ENCODE measurements at places on chromosomes 3 and 15.

GRCh38 chr3:8652324-8652987 is 7.9 kb upstream of the SSUH2 start:
- no peak for DNase-seq

DNA sequence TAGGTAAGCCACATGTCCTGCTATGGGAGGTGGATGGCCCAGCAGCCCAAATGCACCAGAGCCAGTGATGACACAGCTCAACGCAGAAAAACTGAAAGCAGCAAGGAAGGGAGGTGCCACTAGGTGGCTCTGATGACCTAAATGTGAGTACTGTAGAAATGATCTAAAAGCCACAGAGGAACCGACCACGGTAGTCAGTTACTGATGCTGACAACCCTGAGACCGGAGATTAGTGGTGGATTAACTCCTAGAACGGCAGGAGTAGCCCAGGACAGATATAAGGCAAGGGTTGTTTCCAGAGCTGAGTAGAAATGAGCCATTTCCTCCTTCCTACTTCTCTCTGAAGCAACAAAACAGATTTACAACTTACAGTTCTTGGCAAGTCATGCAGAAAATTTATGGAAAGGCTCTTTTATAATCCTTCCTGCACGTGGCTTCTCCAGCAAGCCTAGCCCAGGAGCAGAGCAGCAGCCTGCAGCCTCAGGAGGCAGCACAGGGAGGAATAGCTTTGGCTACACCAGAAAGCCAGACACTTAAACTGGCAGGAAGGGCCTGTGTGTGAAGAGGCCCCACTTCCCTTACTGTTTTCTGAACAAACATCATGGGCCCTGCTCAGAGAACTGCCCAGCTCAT is 13.1 kb downstream of the FBXL22 start:
- DNase-seq = peak; percentile 79

DNA sequence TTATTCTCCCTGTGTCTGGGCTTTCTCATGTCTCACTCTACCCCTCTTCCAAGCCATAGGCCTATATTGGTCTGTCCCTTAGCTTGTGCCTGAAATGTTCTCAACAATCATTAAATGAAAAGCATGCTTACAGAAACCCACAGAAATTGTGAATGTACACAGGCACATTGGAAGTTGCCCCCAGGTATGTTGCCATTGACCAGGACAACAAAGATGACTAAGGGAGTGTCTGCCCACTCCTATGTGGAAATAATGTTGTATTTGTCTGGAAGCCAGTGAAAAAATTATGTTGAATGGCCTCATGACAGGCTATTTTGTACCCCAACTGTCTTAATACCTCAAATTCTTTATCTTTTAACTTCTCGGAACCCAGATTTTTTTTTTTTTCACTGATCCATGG is 102.0 kb downstream of the TPRG1 start:
- no peak for DNase-seq

GRCh38 chr15:62444104-62445022 is 279.3 kb upstream of the C2CD4B start:
- DNase-seq = no peak

DNA sequence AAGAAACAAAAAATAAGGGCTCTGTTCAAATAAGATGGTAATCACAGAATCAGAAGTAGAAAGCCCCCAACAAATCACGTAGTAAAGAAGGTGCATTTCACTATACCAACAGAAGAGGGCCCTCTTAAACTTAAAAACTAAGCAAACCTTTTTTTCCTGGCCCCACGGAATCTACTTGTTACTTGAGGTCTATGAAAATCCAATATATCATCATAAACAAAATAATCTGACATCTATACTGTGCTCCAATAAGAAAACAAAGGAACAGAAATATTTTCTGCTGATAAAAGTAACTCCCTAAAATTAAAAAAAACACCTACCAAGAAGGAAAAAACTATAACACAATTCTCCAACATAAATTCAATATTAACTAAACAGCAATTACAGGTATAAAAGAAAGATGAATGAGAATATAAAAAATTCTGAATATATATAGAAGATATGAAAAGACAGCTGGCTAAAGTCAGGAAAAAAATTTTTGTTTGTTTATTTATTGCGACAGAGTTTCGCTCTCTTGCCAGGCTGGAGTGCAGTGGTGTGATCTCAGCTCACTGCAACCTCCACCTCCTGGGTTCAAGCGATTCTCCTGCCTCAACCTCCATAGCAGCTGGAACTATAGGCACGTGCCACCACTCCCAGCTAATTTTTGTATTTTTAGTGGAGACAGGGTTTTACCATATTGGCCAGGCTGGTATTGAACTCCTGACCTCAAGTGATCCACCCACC is 81.8 kb downstream of the CLASP2 start:
- DNase-seq = no peak

- no peak for DNase-seq
Measured at GRCh38 chr3:69292959-69293574, 92.8 kb downstream of the FRMD4B start.

DNA sequence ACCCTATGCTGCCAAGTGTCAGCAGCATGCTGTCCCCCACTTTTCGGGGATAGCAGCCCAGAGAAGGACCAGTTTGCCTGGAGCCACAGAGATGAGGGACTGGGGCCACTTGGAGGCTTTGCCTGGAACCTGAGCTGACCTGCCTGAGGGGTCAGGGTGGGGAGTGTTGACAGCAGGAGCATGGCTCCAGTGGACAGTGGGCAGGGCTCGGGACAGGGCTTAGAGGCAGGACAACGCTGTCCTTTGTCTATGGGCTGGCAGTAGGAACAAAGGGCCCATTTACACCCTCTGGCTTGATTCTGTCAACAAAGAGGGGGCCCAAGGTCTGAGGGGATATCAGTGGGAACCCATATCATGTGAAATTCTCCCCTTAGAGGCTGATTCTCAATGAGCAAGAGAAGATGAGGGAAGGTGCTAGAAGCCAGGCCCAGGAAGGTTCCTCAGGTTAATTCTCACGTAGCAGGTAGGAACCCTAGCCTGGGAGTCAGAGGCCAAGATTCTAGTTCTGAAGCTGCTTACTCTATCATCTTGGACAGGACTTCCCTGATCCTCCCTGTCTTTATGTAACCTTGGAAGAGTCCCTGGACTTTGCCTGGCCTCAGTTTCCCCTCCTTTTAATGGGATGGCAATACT is 29.7 kb upstream of the HHATL start:
- DNase-seq = no peak

- DNase-seq = no peak
Measured at GRCh38 chr15:90497912-90498311, 31.8 kb upstream of the CRTC3 start.

DNA sequence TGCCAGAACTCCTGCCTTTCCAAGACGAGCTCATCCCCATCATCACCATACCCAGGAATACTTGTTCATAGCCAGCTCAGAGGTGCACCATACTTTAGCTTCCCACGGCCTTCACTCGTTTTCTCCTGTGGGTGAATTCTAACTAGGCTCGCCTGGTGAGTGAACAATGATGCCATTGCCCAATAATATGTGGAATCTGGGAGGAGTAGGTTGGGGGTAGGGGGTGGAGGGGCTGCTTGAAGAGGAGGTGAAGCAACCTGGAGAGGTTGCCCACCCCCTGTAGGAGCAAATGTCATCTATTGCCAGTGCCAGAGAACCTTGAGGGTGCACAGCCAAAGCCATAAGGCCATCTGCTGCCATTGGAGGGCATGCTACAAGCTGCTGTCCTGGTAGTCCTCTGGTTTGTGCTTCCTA is 592 bp upstream of the ZNF445 start:
- DNase-seq = no peak

DNA sequence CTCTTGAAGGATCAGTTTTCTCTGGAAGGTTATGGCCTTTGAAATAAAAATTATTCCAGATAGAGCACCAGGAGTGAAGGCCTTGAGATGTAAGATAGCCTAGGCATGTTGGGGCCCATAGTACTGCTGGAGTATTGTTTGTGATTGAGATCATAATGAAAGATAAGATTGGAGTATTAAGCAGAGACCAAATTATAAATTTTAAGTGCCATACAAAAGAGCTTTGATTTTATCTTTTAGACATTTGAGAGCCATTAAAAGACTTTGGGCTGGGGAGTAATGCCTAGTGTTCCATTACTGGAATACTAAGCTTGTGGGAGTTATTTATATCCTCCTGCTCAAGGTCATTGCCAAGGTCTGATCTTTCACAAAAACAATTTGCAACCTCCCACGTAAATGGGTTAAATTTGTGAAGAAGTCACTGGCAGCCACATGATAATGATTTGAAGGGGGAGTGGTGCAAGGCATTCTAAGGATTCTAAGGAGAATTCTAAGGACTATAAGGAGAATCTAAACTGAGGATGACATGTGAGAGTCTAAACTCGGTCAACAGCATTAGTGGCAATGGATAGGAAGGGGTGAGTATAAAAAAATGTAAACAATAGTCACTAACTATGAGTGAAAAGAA is 12.8 kb downstream of the ELL3 start:
- DNase-seq = no peak

- DNase-seq = no peak
Measured at GRCh38 chr3:30496066-30496966, 110.1 kb upstream of the TGFBR2 start.

DNA sequence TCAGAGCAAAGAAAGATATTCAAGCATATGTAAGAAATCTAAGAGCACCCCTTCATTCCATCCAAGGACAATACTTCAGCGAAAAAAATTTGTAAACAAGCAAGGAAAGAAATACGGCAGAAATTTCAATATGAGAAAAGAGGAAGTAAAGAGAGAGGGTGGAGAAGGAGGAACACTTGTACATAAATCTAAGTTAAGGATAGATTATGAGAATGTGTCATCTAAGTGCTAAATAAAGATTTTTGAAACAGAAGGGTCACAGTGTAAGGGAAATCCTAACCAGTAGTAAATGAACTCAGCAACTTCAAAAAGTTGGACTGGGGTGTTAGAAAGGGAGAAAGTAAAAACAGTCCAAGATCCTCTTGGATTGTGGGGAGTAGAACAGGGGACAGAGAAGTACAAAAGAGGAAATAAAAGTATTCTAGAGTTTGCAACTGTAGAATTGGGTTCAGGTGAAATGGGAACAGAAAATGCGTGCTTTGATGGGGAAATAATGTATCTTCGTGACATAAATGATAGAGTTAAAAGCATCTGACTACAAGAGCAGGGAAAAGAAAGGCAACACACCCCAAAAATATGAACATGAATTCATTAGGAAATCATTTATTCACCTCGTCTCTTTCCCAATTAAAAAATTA is 68.5 kb upstream of the ATP13A5 start:
- DNase-seq = no peak

GRCh38 chr15:72962054-72962702 is 90.1 kb upstream of the NEO1 start:
- no peak for DNase-seq

DNA sequence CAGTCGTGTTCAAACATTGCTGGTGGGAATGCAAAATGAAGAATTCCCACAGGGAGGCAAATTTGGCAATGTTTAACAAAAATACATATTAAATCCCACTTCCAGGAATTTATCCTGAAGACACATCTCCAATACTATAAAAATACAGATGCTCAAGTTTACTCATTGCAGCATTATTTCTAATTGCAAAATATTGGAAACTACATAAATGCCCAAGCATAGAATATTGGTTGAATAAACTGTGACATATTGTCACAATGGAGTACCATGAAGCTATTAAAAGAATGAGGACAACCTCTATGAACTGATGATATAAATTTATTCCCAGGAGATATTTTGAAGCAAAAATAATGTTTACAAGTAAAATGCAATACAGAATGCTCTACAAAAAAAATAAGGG is 49.7 kb upstream of the UBE2E2 start:
- DNase-seq = no peak

GRCh38 chr3:71649757-71650156 is 66.2 kb upstream of the FOXP1 start:
- DNase-seq = no peak

DNA sequence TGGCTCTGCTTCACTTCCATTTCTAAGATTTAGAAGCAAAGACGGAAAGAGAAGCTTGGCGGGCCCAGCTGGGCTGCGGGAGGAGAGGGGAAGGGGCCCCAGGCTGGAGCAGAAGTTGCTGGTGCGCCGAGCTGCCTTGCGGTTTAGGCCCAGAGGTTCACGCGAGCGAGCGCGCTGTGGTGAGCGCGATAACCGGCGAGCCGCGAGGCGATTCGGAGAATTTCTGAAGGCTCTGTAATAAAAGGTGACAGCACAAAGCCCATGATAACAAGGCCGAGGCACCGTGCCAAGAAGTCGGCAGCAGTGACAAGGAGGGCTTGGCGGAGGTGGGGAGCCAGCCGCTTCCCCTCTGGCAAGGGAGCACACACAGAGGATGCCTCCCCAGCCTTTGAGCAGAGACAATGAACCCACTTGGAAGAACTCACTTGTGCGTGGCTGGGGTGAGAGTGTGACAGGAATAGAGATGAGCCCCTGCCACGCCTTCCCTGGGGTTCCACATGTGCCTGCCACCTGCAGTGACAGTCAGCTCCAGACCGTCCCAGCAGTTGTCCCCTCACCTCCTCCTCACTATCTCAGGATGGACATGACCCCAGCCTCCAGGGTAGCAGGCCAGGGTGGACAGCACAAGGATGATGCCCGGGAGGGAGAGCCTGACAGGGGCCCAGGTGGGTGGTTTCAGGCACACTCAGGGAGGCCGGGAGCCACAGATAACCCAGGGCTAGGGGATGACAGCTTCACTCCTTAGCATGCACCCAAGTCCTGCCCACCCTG is 315.2 kb downstream of the UACA start:
- DNase-seq = peak; percentile 26

- DNase-seq = no peak
Measured at GRCh38 chr3:96416549-96417255, 397.7 kb upstream of the EPHA6 start.

DNA sequence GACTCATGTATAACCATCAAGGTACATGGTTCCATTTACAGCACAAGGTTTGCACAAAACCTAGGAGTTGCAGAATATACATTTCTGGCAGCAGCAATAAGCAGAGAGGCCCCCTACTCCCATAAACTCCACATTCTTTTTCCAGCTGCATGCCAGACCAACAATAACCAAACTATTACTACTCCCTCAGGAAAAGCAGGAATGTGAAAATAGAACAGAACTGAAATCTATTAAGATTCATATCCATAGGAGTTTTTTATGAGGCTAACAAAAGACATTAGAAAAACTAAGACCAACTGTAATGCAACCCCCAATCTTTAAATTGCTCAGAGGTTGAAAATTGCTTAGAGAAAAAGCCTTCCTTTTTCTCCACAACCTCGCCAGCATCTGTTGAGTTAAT is 27.6 kb upstream of the TOP2B start:
- no peak for DNase-seq

GRCh38 chr3:146653978-146654377 is 48.8 kb upstream of the PLSCR5 start:
- no peak for DNase-seq

DNA sequence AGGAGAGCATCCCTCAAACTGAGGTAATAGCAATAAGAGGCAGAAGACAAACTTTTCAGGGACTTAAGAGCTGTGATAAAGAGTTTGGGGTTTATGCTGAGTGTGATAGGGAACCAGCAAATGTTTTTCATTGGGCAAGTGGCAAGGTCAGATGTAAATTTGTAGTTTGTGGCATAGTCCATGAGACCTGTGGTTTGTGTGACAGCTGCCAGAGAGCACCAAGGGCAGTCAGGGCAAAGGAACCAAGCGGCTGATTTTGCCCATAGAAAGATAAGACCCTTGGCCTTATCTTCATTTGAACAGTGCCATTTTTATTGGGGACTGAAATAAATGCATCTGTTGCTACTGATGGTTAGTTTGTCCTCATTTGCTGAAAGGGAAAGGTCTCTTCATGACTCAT is 220.3 kb downstream of the LRRN1 start:
- DNase-seq = no peak

- DNase-seq = no peak
Measured at GRCh38 chr3:187963677-187964385, 190.1 kb upstream of the LPP start.

Data from activated naive CD4-positive, alpha-beta T cell treated with Interleukin-2 at 50 U/mL for 16 hours (primary cell).